ENCODE measurements at places on chromosomes 5 and 9. TPM values are rescaled to one million over a fixed set of nuclear protein-coding genes. Genes with fewer than 3 reads are reported as not detected.

The WDR36 gene
- 82.5 TPM for total RNA-seq

The LCN9 gene
- not detected for total RNA-seq

The GABRA1 gene
- not detected for total RNA-seq

The GAPT gene
- total RNA-seq: not detected

The CATSPER3 gene
- 0.81 TPM for total RNA-seq

The TMEM232 gene
- total RNA-seq: 0.61 TPM

The AGPAT2 gene
- total RNA-seq: 24.7 TPM

The TBC1D9B gene
- 127 TPM for total RNA-seq

The LOX gene
- total RNA-seq: not detected

The SPAAR gene
- total RNA-seq: not detected

The SOHLH1 gene
- not detected for total RNA-seq

The KCNV2 gene
- not detected for total RNA-seq

All from activated T-helper 1 cell treated with anti-CD3 and anti-CD28 coated beads, Interleukin-12 subunit alpha, Interleukin-12 subunit beta, Interleukin-2, Interleukin-4 antibody, amounts not matched to agents 30 ng/mL and 10 ng/mL and 1 ng/mL, durations not matched to agents 14 hours and 24 hours and 36 hours (primary cell).